ENCODE measurements at places on chromosomes 3 and 15.

- no peak for DNase-seq
Observed at GRCh38 chr15:39114690-39115378, 466.0 kb upstream of the THBS1 start.

DNA sequence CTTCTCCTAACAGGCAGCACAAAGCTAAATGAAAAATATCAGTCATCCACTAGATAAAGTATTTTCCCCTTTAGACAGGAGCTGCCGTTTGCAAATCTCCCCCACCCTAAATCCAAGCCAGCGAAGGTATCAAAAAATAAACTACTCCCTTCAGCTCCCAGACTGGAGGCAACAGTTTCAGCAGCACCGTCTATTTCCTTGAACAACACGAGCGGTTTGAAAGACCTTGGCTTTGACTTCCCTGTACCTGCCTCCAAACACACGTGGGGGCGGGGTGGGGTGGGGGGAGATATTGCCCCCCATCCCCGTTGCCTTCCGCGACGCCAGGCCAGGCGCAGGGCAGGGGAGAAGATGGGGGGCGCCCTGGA is 832 bp upstream of the CACNA1D start:
- DNase-seq: no peak

DNA sequence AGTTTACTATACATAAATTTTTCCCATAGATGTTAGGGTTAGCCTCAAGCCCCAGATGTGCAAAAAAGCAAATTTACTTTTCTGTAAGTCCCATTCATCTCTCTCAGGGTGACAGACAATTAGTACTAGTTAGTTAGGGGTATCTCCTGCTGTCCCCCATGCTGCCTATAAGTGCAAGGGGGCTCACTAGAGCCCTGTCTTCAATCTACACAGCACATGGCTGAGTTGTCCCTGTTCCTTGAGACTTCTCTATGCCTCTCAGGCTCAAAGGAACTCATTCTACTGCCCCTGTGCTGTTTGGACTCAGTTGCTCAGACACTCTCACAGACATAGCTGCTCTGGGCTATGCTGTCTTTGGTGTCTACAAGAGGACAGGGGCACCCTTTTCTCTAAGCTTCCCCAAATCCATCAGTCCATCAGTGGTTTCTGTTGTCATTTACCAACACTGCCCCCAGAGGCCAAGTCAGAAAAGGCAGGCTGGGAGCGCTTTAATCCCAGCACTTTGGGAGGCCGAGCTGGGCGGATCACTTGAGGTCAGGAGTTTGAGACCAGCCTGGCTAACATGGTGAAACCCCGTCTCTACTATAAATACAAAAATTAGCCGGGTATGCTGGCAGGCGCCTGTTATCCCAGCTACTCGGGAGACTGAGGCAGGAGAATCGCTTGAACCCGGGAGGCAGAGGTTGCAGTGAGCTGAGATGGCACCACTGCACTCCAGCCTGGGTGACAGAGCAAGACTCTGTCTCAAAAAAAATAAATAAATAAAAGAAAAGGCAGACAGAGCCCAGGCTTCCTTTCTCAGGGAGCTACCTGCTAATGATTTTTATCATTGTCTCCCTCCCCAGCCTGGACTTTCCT is 31.4 kb upstream of the PRTG start:
- DNase-seq: peak; percentile 15

DNA sequence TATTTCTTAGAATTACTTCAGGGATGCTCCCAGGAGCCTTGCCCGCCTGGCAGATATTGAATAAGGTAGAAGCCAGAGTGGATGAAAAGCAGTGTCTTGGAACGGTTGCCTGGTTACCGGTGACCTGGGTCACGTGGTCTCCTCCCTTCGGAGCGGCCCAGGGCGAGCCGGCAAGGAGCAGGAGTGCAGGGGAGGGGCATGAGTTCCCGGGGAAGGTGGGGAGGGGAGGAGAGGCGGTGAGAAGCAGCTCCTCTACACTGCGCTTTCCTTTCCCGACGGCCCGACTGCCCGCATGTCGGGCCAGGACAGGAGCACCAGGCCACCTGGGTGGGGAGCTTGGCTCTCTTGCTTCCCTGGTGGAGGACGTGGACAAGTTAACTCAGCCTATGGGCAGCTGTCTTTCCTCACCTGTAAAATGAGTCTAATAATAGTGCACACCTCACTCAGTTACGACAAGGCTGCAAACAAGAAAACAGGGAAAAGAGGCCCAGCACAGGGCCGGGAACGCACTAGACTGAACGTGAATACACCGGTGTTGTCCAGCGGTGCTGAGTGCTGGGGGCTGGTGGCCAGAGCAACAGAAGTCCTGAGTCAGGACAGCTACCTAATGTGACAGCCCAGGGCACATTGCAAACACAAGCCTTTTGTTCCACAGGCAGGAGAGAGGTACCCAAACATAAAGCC is 198.3 kb downstream of the ADAMTS9 start:
- no peak for DNase-seq

GRCh38 chr3:69922521-69923000 is 77.0 kb upstream of the SAMMSON start:
- no peak for DNase-seq

DNA sequence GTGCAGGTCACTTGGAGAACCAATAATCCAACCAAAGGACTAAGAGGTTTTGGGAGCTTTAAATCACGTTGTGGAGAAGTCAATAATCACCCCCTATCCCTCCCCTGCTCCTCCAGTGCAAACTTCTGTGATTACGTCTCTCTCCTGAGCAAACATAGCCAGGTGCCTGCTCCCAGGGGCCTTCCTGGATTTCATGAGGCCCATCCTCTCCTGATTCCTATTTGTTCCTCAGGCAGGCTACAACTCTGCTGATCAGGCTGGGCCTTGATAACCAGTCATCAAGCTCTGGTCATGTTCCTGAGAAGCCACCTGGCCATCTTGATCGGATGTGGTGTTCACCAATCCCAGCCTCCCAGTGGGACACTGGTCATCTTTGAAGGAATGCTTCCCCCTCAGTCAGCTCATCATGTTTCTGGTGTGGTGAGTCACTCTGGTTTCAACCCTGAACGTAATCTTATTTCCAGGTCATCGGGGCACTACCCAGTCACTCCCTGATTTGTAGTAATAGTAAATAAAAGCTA is 2.9 kb upstream of the ZNF710 start:
- DNase-seq: no peak

GRCh38 chr3:25043177-25043576 is 384.9 kb upstream of the RARB start:
- DNase-seq: no peak

- DNase-seq: no peak
Observed at GRCh38 chr15:50057905-50058639, 61.0 kb downstream of the ATP8B4 start.

- DNase-seq: no peak
Observed at GRCh38 chr3:26449996-26450395, 172.6 kb upstream of the LRRC3B start.

DNA sequence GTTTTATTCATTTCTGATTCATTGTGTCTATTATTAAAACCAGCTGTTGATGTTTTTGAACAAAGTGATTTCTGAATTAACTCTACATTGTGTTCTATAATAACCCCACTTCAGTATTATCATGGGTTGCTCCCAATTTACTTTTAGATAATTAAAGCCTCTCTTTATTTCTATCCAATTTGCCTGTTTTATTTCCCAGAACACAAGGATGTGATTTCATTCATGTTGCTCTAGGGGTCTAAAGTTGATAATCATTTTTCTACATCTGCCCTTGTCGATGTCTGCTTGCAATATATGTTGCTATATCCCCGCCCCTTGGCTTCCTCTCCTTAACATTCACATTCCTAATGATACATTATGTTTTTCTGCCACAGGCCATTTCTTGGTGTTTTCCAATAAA is 747.3 kb downstream of the CADM2 start:
- no peak for DNase-seq

DNA sequence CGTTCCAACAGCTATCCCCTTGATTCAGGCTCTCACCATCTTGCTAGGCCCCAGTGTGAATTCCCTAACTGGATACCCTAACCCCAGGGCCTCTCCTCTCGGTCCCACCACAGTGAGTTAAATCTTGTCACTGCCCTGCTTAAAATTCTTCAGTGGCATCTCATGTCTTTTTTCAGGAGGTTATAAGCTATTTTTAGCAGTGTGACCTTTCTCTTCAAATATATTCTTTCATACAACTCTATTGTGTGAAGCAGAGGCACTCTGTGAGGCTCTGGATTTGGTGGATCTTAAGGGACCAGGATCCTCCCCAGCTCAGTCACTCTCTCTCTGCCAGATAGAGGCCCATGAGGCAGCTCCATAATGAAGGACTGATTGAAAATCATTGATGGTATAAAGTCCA is 760.4 kb downstream of the NTRK3 start:
- no peak for DNase-seq

- DNase-seq: no peak
Observed at GRCh38 chr3:29339016-29339833, 58.4 kb downstream of the RBMS3 start.

DNA sequence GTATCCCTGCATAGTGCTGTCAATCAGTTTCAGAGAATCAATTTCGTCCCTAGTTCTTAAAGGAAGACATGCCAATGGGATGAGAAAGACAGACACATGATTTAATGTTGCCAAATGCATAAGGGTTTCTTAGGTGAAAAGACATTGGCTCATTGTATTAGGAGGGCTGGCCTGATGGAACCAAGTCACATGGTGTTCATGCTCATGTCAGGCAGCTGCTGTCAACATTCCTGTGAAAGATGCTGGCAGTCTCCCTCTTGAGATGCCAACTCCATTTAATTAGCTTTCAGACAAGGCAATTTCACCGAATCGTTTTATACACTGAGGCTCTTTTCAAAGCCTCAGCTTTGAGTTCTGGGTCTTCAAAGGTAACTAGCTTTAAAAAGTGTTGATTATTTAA is 16.1 kb upstream of the IL1RAP start:
- no peak for DNase-seq

DNA sequence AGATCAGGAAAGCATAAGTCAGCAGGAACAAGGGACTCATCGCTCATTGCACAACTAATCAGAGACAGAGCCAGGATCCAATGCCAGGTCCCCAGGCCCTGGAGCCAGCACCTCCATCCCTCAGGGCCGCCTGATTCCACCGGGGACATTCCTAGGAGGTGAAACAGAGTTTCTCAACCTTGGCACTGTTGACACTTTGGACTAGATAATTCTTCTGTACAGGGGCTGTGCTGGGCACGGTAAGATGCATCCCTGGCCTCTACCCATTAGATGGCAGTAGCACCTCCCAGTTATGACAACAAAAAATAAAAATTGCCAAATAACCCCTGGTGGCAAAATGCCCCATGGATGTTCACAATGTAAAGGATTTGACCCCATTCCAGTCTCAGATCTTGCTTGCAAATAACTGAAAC is 127.7 kb downstream of the MTHFS start:
- no peak for DNase-seq

DNA sequence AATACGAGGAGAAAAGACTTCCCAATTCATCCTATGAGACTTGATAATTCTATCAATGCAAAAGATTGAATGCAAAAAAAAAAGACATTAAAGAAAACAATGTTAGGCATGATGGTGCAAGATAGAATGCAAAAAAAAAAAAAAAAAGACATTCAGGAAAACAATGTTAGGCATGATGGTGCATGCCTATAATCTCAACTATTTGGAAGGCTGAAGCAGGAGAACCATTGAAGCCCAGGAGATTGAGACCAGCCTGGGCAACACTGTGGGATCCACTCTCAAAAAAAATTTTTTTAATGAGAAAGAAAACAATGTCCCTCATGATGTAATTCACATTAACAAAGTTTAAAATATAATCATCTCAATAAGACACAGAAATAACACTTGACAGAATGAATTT is 75.9 kb downstream of the MYO9A start:
- DNase-seq: no peak

GRCh38 chr3:118936811-118937210 is 97.8 kb downstream of the IGSF11 start:
- DNase-seq: no peak

GRCh38 chr15:22259881-22260421 is 179.6 kb downstream of the OR4M2 start:
- no peak for DNase-seq

DNA sequence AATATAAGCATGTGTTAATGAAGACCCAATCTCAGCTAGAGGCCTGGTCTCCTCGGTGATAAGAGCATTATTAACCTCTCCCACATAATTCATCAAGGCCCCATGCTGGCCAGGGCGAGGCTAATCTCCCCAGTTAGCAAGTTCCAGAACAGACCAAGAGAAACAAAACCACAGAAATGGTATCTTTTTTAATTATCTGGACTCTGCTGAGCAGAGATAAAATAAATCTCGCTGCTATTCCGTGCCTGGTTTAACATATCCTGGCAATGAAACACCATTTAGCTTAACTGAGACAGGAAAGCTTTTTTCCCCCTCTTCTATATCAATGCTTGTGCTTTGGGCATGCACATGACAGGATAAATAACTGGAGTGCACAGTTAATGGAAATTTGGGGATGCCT is 72.5 kb upstream of the ARHGEF3 start:
- DNase-seq: no peak

DNA sequence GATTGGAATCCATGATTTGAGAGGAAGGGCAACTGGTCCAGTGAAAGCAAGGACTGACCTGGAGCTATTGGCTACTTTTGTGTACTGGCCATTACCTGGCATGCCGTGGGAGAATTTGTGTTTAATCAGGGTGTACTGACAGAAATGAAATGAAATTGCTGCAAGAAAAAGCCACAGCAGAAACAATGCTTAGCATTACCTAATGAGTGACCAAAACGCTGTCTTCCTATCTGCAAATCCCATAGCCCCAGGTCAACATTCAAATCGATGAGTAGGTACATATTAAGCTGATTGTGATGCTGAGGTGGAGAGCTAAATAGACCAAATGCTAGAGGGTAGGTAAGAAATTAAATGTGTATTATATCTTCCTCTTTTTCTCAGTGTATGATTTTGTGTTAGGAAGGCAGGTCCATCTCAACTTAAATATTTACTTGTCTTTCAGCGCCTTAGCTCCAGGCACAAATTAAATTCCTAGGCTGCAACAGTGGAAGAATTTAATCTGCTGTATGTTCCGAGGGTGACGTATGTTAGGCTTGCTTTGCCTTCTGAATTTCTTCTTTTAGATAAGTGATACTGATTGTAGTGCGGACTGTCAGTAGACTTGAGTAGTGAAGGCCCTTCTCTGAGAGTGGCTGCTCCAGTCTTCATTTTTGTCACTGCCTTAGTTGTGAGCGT is 331.1 kb downstream of the SV2B start:
- DNase-seq: no peak

DNA sequence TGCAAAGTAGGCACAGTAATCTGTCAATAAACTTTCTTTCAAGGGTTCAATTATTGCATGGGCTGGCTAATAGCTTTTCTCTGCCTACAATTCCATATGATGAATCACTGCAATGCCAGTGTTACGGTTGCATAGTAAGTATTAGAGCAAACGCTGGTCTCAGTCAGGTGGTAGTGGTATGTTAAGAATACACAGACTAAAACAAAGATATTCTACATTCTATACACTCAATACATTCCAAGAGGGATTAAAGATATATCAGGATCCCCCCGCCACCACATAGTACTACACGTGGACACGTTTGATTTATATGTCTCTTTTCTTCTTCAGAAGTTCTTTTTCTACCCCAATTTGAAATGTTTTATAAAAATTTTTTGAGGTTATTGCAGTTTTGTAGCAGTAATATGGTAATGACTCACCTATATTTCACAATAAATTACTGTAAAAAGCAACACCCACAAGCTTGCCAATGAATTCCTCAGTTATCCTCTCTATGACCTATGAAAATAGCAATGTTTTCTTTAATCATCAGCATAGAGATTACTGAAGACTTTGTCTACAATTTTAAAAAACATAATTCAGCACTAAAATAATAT is 68.2 kb downstream of the CD200R1L start:
- DNase-seq: no peak

All from stimulated activated CD4-positive, alpha-beta T cell treated with anti-CD3 and anti-CD28 coated beads, Interleukin-1b, Interleukin-23, amount 100 ng/mL, for 1 hour (primary cell).